ENCODE measurements at places on chromosomes 1 and 21.
A peak's percentile ranks its signal among the peaks of the same experiment; 100 is the strongest.

DNA sequence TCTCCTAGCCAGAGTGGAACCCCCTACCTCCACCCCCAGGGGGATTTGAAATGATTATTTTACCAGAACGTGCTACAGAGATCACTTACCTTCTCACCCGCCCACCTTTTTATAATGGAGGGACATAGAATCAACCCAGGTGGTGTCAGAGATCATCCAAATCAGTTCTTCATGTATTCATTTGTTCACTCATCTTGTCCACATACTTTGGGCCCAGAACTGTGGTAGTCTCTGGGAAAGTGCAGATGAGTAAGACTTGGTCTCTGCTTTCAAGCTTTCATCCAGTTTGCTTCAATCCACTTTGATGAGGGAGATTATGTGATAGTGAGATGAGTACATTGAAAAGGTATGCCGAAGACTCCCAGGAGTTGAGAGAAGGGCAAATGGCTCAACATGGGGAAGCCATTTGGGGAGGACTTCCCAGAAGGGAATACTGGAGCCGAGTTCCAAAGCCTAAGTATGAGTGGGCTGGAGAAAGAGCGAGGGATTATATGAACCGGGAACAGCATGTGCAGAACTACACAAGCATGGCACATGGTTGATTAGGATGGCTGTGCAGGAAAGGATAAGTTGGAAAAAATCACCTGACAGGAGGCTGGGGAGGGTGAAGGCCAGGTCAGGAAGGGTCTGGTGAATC, 1.9 kb downstream of the FGGY start:
- peaks cover 7% of the 10 kb centered on the region for H3K4me1 ChIP-seq
- H3K4me3 ChIP-seq = no peak overlapping the region
- no peaks in the 10 kb centered on the region for H3K36me3 ChIP-seq

- no peak overlapping the region for H3K27ac ChIP-seq
- H3K4me3 ChIP-seq = no peak overlapping the region
- no peaks in the 10 kb centered on the region for H3K27me3 ChIP-seq
- no peaks in the 10 kb centered on the region for H3K36me3 ChIP-seq
- no peaks in the 10 kb centered on the region for H3K4me1 ChIP-seq
- DNase-seq = no peak
Observed at GRCh38 chr21:42337276-42337675, 13.5 kb downstream of the TFF2 start.

GRCh38 chr1:198298640-198299039, 141.8 kb downstream of the NEK7 start:
- no peaks in the 10 kb centered on the region for H3K27me3 ChIP-seq
- DNase-seq = no peak
- no peaks in the 10 kb centered on the region for H3K36me3 ChIP-seq
- H3K4me3 ChIP-seq = no peak overlapping the region

- H3K27me3 ChIP-seq = no peaks in the 10 kb centered on the region
- H3K4me1 ChIP-seq = peaks cover 7% of the 10 kb centered on the region
Observed at GRCh38 chr1:17059391-17060305, 5.8 kb upstream of the SDHB start.

DNA sequence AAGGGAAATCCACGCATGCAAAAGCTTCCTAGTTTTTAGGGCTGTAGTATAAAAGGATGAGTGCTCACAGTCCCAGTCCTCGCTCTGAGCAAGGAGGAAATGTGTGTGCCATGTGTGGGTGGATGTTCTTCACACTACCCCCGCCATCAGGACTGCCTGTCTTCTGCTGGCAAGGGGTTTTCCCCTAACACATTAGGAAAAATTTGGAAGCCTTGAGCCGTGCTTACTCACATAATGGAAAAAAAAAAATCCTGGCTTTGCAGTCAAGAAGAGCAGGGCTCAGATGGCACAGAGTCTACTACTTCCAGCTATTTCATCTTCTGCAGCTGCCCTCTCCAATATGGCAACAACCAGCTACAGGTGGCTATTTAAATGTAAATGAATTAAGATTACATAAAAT, 363.1 kb downstream of the PLPP3 start:
- DNase-seq = no peak
- H3K4me3 ChIP-seq = no peak overlapping the region
- no peak overlapping the region for H3K27ac ChIP-seq
- H3K36me3 ChIP-seq = no peaks in the 10 kb centered on the region
- H3K27me3 ChIP-seq = no peaks in the 10 kb centered on the region

- no peaks in the 10 kb centered on the region for H3K36me3 ChIP-seq
- peaks cover 36% of the 10 kb centered on the region for H3K4me1 ChIP-seq
- H3K27ac ChIP-seq = no peak overlapping the region
- peaks cover 22% of the 10 kb centered on the region for H3K27me3 ChIP-seq
- peak overlapping the region; percentile 89 for H3K4me3 ChIP-seq
Observed at GRCh38 chr1:155085504-155086127, 7.0 kb downstream of the EFNA3 start.

- no peaks in the 10 kb centered on the region for H3K36me3 ChIP-seq
- peak overlapping the region; percentile 84 for H3K4me3 ChIP-seq
- no peak for DNase-seq
- peaks cover 11% of the 10 kb centered on the region for H3K27me3 ChIP-seq
- no peak overlapping the region for H3K27ac ChIP-seq
Observed at GRCh38 chr21:33229099-33229783, 497 bp upstream of the IFNAR2 start.

DNA sequence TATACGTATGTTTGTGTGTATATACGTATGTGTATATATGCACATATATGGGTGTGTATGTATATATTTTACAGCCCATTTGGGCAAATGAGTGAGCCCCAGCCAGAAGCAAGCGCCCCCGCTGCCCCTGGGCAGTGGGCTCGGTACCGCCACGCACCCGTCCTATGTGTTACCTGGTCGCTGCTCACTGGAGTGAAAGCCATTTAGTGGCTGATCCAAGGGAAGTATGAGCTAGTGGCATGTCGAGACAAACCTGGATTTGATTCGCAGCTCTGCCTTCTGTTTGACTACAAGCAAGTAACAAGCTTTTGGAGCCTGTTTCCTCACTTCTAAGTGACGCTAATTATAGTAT, 35.8 kb upstream of the JAK1 start:
- H3K27me3 ChIP-seq = no peaks in the 10 kb centered on the region
- DNase-seq = no peak
- peaks cover 8% of the 10 kb centered on the region for H3K4me1 ChIP-seq
- H3K36me3 ChIP-seq = no peaks in the 10 kb centered on the region

- H3K36me3 ChIP-seq = peaks cover 11% of the 10 kb centered on the region
- H3K27ac ChIP-seq = no peak overlapping the region
- peaks cover 4% of the 10 kb centered on the region for H3K4me1 ChIP-seq
- H3K27me3 ChIP-seq = no peaks in the 10 kb centered on the region
- DNase-seq = no peak
- no peak overlapping the region for H3K4me3 ChIP-seq
Observed at GRCh38 chr1:116411784-116412479, 38.9 kb downstream of the ATP1A1 start.

GRCh38 chr1:18419113-18419844, 61.5 kb upstream of the KLHDC7A start:
- no peaks in the 10 kb centered on the region for H3K4me1 ChIP-seq
- no peak for DNase-seq
- H3K36me3 ChIP-seq = no peaks in the 10 kb centered on the region
- H3K27me3 ChIP-seq = no peaks in the 10 kb centered on the region
- H3K4me3 ChIP-seq = no peak overlapping the region

GRCh38 chr1:214913966-214914365, 168.6 kb upstream of the KCNK2 start:
- DNase-seq = no peak
- H3K4me1 ChIP-seq = peaks cover 2% of the 10 kb centered on the region
- H3K27ac ChIP-seq = no peak overlapping the region
- no peak overlapping the region for H3K4me3 ChIP-seq
- H3K27me3 ChIP-seq = no peaks in the 10 kb centered on the region
- no peaks in the 10 kb centered on the region for H3K36me3 ChIP-seq

DNA sequence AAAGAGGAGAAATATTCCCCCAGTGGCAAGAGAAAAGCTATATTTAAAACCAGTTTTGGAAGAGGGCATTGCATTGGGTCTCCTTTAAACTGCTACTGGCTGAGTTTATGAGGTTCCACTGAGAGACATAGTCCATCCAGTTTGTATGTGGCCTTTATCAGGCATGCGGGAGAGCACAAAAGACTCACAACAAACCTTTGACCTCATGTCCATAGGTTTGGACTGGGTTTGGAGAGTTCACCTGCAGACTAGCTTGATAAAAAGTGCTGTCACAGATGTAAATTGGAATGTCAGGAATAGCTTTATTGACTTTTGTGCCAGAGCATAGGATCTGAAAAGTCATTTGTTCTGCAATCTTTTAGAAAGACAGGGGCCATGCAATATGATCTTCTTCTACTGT, 131.0 kb upstream of the NRIP1 start:
- peaks cover 6% of the 10 kb centered on the region for H3K4me1 ChIP-seq
- no peak overlapping the region for H3K27ac ChIP-seq
- no peak for DNase-seq
- H3K36me3 ChIP-seq = no peaks in the 10 kb centered on the region
- no peak overlapping the region for H3K4me3 ChIP-seq

All from neuronal stem cell (in vitro differentiated cells).